ENCODE measurements at places on chromosomes 12 and 14.
A peak's percentile ranks its signal among the peaks of the same experiment; 100 is the strongest.

DNA sequence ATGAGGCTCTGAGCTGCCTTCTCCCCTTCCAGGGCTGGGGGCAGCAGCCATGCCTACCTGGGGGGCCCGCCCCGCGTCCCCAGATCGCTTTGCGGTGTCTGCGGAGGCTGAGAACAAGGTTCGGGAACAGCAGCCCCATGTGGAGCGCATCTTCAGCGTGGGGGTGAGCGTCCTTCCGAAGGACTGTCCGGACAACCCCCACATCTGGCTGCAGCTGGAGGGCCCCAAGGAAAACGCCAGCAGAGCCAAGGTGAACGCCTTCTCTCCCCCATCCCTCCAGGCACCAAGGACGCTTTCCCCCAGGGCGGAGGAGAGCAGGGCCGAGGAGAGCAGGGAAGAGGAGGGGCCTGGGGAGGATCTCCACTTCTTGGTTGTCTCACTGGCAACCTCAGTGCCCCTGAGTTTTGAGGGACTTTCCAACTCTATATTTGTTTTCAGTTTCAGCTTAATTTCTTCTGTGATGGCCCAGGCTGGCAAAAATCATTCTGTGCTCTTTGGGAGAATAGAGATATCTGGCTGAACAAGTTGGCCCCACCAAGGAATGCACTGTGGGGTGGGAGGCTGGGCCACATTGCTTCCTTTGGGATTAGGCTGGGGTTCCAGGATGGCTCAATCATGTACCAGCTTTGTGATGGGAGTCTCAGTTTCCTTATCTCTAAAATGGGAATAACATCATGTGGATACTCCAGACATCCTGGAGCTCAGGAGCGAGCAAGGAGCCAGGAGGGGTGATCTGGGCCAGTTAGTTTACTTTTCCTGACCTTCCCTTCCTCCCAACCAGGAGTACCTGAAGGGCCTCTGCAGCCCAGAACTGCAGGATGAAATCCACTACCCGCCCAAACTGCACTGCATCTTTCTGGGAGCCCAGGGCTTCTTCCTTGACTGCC, 1.2 kb downstream of the KHNYN start:
- no peak for DNase-seq

- no peak for DNase-seq
Observed at GRCh38 chr12:7123806-7124522, 4.7 kb downstream of the RBP5 start.

DNA sequence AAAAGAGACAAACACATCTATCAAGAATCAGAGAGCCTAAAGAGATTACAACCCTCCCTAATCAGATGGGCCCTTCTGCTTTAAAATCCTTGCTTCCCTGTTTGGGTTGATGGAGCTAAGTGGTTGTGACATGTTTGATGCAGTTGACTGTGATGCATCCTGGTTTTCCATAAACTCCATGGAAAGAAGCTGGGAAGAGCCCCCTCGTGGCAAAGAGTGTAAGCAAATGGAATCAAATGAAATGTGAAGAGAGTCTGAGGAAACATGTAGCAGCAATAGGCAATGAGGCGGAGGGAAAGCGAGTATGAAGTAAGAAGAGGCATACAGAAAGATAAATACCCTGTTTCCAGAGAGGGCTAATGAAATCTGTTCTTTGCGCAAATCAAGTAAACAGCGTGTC, 70.4 kb upstream of the SLCO1C1 start:
- DNase-seq: peak; percentile 45

GRCh38 chr12:18864900-18865561, 127.1 kb downstream of the CAPZA3 start:
- no peak for DNase-seq

DNA sequence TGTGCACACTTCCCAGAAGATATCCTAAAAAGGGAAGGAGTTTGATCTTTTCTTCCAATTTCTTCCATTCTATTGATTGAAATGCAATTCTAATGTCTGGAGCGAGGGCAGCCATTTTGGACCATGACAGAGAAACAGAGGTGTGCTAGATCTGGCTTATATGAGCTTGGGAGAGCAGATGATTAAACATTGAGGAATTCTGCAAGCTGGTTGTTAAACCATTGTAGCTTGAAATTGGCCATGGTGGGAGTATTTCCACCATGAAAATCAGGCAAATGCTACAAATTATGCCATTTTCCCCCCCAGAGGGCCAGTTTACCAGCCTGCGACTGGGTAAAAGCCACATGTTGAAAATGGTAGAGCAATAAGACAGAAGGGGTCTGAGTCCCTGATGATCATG, 155.0 kb downstream of the PAWR start:
- no peak for DNase-seq

DNA sequence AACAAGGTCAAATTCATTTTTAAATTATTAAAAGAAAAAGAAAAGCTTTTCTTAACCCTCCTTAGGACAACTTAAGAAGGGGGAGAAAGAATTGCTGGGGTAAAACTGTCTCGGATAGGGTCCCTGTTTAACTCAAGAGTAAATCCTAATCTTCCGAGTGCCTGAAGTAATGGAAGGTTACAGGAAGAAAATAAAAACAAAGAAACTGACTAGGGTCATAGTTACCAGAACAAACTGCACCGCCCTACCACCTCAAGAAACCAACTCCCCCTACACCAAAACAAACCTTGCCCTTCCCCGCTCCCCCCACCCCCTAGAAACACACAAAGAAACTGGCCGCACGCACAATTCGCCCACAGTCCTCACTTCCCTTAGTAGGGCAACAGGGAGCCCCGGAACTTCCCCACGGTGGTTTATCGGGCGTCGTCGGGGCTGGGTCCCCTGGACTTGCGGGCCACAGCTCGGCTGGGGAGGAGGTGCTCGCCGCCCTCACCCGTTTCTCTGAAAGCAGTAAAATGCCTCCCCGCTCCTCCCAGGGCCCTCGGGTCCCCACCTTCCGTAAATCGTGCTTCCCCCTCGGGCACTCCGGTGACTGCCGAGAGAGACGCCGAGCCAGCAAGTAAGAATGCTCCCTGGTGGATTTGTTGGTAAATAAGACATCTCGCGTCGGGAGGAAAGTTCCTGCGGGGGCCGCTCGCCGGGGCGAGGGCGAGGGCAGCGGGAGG, 2.4 kb downstream of the SINHCAF start:
- DNase-seq: peak; percentile 34

DNA sequence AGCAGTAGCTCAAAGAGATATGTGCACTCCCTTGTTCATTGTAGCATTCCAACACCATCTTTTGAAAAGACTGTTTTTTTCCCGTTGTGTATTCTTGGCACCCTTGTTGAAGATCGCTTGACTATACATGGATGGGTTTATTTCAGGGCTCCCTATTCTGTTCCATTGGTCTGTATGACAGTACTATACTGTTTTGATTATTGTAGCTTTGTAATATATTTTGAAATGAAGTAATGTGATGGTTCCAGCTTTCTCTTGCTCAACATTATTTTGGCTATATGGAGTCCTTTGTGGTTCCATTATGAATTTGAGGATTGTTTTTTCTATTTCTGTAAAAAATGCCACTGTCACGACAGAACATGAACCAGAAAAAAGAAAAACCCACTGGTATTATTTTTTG, 25.7 kb downstream of the BRMS1L start:
- no peak for DNase-seq

GRCh38 chr14:58801086-58801485, 163.3 kb downstream of the DACT1 start:
- no peak for DNase-seq

GRCh38 chr14:52589646-52590045, 37.0 kb downstream of the GPR137C start:
- no peak for DNase-seq

DNA sequence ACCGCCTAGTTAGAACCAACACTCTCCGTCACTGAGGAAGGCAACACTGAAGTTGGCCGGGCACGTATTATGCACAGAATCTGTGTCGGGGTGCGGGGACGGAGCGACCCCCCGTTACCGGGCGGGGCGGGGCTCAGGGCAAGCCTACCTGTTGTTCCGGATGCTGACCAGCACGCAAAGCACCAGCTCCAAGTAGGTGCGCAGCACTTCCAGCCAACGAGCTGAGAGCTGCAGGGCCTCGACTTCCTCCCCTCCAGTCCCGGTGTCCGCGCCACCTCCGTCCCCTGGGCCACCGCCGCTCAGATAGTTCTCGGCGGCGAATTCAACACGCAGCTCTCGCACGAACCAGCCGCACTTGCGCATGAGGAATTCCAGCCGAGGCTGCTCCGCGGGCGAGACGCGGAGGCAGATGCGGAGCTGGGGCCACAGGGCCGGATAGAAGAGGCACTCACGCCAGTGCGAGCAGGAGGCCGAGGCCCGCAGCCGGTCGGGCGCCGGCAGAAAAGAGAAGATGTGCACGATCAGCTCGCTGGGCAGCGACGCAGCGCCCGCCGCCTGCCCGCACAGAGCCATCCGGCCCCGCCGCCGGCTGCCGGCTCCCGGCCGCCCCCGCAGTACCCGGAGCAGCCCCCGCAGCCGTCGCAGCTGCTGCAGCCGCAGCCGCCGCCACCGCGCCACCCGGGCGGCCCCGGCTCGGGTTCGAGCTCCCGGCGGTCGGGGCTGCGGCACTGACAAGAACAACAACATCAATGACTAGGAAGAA, 636 bp downstream of the FBXO33 start:
- peak; percentile 66 for DNase-seq

DNA sequence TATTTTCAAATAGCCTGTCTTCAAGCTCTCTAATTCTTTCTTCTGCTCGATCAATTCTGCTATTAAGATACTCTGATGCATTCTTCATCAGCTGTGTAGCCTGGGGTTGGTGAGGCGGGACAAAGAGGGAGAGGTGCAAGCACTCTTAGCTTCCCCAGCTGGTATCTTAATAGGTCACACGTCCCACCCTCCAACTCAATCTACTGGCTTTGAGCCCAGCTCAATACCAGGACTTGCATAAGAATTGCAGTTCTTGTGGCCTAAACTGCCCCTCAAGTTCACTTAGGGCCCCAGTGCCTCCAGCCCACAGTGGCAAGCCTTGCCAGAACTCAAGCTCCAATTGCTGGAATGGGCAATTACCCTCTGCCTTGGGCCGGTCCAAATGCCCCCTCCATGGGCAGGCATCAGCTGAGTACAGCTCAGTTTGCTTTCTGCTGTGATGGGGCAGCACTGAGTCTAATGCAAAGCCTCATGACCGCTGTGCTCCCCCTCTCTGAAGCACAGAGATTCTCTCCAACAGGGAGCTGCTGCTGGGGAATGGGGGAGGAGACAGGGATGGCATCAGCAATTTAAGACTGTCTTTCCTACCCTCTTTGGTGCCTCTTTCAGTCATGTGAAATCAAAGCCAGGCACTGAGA, 5.6 kb upstream of the SPATA7 start:
- peak; percentile 14 for DNase-seq

DNA sequence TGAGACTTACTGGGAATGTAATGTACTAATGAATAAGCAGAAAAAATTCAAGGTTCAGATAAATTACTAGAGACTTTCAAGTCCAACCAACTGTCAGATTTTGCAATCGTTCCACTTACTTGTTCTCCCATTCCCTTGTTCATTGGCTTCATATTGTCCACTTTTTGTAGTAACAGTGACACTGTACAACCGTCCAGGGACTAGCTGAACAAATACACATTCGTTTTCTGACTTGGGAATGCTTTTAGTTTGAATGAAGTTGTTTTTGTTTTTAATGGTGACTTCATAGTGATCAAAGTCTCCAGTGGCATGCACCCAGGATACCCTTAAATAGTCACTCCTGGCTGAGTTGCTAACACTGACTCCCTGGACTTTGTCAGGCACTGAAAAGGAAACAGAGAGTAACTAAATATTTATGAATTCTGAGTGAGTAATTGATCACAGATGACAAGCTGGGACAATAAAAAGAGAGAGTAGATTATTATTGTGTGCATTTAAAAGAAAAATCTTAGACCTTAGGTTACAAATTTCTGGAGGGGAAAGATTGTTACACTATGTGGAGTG, 65.4 kb downstream of the PTPRB start:
- no peak for DNase-seq

- DNase-seq: no peak
Observed at GRCh38 chr12:15861404-15861803, 20.8 kb upstream of the STRAP start.

GRCh38 chr12:33529810-33530209, 90.2 kb upstream of the SYT10 start:
- DNase-seq: no peak

DNA sequence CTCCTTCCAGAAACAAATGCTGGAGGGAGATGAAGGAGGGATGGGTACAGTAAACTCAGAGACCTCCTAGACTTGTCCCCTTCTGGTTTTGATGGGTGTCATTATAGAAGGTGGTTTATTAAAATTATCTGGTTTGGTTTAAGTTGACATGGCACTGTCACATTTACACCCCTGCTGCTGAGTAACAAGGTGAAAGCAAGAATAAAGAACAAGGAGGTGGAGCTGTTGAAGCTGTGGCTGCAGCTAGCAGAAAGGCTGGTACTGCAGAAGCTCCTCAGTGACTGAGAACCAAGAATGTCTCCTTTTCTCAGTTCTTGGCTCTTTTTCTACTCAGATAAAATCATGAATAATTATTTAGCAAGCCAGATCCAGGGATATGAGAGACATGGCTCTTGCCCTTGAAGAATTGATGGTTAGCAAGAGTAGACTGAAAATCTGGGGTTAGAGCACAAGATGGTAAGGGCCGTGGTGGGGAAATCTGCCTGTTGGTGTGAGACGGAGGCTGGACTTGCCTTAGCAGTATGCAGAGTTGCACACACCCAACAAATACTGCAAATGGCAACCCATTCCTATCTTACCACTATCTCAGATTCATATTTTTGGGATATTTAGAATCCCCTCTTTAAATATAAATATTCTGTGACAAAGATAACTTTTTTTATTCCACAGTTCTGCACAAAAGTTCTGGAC, at the start of gene GZMH:
Gene GZMH, minus strand, starts transcription at position 31 of the 690 bp plus-strand sequence. CDS start 72 bp downstream, outside the sequence.
- DNase-seq: no peak

DNA sequence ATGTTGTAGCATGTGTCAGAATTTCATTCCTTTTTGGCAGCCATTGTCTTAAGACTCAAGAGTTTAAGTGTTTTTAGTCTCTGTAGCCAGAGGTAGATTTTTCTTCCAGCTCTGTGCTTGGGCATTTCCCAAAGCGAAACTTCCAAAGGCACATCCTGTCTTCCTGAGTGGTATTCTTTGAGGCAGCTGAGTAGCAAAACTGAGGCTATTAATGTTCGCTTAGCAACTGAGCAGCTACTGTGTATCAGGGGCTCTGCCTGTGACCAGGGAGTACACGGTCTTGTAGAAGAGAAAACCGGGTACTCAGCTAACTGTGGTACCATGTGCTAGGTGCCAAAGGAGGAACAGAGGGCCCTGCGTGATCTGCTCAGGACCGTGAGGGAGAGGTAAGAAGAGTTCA, 52.0 kb downstream of the ETV6 start:
- no peak for DNase-seq

Data from NCI-H524 (cell line).